ENCODE measurements at places on chromosomes 4 and X.

GRCh38 chr4:105148776-105149175 is 2.1 kb downstream of the TET2 start:
- no peaks in the 10 kb centered on the region for H3K27me3 ChIP-seq
- H3K27ac ChIP-seq, result no peak overlapping the region
- peaks cover 18% of the 10 kb centered on the region for H3K4me1 ChIP-seq
- H3K36me3 ChIP-seq, result no peaks in the 10 kb centered on the region

DNA sequence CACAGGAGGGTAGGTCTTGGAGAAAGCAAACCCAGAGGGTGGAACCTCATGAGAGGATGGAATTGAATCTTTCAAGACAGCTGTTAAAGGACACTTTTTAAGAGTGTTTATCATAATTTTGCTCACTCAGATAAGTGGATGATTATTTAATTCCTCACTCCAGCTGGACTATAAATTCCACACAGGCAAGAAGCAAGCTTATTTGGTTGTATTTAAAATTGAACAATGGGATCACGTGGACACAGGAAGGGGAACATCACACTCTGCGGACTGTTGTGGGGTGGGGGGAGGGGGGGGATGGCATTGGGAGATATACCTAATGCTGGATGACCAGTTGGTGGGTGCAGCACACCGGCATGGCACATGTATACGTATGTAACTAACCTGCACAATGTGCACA is 116.3 kb downstream of the DHRSX start:
- no peak overlapping the region for H3K4me3 ChIP-seq
- H3K27ac ChIP-seq, result no peak overlapping the region
- H3K36me3 ChIP-seq, result no peaks in the 10 kb centered on the region

- H3K36me3 ChIP-seq, result no peaks in the 10 kb centered on the region
- no peak overlapping the region for H3K27ac ChIP-seq
- no peak overlapping the region for H3K4me3 ChIP-seq
- DNase-seq, result no peak
- no peaks in the 10 kb centered on the region for H3K27me3 ChIP-seq
- H3K4me1 ChIP-seq, result no peaks in the 10 kb centered on the region
Measured at GRCh38 chrX:33128048-33128805, 83.1 kb downstream of the DMD start.

GRCh38 chrX:9164086-9164485 is 130.2 kb upstream of the FAM9B start:
- no peak overlapping the region for H3K27ac ChIP-seq
- no peak for DNase-seq
- H3K36me3 ChIP-seq, result no peaks in the 10 kb centered on the region
- H3K27me3 ChIP-seq, result no peaks in the 10 kb centered on the region
- no peaks in the 10 kb centered on the region for H3K4me1 ChIP-seq

DNA sequence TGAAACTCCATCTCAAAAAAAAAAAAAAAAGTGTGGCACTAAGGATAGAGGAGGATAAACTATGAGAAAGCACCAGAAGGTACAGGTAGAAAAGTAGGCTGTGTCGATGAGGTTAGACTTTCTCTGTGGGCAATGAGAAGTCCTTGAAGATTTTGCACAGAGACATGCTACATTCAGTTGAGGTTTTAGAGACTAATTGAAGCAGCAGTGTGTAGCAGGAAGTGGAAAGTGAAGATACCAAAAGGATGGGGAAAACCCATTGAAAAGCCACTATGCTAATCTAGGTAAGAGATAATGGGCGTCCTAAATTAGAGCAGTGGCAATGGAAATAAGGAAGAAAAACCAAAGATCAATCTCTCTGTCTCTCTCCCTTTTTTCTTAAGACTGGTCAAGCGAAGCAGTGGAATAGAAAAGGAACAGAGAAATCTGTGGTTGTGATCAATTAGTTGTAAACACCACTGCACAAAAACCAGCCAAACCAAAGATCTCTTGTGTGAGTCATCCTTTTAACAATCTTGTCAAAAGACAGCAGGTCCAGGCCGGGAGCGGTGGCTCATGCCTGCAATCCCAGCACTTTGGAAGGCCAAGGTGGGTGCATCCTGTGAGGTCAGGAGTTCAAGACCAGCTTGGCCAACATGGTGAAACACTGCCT is 3.5 kb downstream of the SPINK2 start:
- no peaks in the 10 kb centered on the region for H3K36me3 ChIP-seq
- H3K4me1 ChIP-seq, result no peaks in the 10 kb centered on the region
- H3K27me3 ChIP-seq, result no peaks in the 10 kb centered on the region

DNA sequence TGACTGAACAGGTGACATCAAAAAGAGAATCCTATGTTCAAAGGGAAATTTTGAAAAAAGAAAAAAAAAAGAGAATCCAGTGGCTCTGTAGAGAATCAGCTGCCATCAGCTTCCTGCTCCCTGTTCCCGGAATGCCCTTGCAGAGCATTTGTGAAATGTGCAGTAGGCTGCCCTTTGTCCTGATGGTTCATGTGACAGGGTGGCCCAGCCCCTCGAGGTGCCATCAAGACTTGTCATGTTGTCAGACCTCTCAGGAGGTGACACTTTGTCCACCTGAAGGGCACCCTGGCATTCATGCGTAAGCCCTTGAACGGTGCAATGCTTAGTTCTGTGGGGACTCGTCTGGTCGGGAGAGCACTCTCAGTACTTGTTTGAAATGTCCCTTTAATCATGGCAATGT is 71.4 kb downstream of the CLDN34 start:
- DNase-seq, result no peak
- no peaks in the 10 kb centered on the region for H3K27me3 ChIP-seq
- peaks cover 7% of the 10 kb centered on the region for H3K4me1 ChIP-seq
- no peaks in the 10 kb centered on the region for H3K36me3 ChIP-seq
- no peak overlapping the region for H3K4me3 ChIP-seq
- no peak overlapping the region for H3K27ac ChIP-seq

GRCh38 chr4:130486186-130486585 is 1390.2 kb downstream of the C4orf33 start:
- H3K4me3 ChIP-seq, result no peak overlapping the region
- H3K36me3 ChIP-seq, result no peaks in the 10 kb centered on the region
- no peak for DNase-seq
- no peak overlapping the region for H3K27ac ChIP-seq
- H3K4me1 ChIP-seq, result no peaks in the 10 kb centered on the region
- H3K27me3 ChIP-seq, result no peaks in the 10 kb centered on the region

GRCh38 chr4:52059372-52059771 is 8.3 kb downstream of the SPATA18 start:
- no peak overlapping the region for H3K4me3 ChIP-seq
- no peak for DNase-seq
- H3K27me3 ChIP-seq, result no peaks in the 10 kb centered on the region
- no peaks in the 10 kb centered on the region for H3K4me1 ChIP-seq
- no peaks in the 10 kb centered on the region for H3K36me3 ChIP-seq
- H3K27ac ChIP-seq, result no peak overlapping the region

DNA sequence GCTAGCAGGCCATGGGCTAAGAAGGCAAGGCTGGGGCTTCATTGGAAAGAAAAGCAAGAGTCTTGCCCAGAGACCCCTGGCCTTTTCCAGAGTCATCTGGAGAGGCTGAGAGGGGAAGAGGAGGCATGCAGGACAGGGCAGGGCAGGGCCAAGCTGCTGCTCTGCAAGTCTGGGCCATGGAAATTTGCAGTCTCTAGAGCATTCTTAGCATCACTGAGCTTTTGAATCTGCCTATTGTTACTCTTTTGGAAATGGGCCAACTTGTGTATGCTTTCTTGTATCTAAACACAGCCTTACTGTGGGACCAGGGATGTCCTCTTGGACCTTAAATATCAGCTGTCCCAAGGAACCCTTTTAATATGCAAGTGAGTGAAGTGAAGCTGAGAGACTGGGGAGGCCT is 560.5 kb downstream of the MID1IP1 start:
- no peak overlapping the region for H3K27ac ChIP-seq
- H3K36me3 ChIP-seq, result no peaks in the 10 kb centered on the region
- H3K4me3 ChIP-seq, result no peak overlapping the region

DNA sequence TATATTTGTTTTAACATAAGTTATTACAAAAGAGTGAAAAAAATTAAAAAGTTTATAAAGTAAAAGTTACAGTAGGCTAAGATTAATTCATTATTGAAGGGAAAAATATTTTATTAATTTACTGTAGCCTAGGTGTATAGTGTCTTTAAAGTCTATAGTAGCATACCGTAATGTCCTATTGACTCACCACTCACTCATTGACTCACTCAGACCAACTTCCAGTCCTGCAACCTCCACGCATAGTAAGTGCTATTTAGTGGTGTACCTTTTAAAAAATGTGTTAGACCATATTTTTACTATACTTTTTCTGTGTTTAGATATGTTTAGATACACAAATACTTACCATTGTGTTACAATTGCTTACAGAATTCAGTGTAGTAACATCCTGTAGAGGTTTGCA is 841.1 kb downstream of the CENPC start:
- H3K4me1 ChIP-seq, result no peaks in the 10 kb centered on the region
- no peak overlapping the region for H3K4me3 ChIP-seq
- H3K27me3 ChIP-seq, result no peaks in the 10 kb centered on the region
- H3K27ac ChIP-seq, result no peak overlapping the region

GRCh38 chrX:110308220-110308619 is 9.7 kb downstream of the AMMECR1 start:
- no peaks in the 10 kb centered on the region for H3K36me3 ChIP-seq
- DNase-seq, result no peak
- no peak overlapping the region for H3K4me3 ChIP-seq
- no peaks in the 10 kb centered on the region for H3K27me3 ChIP-seq
- H3K4me1 ChIP-seq, result no peaks in the 10 kb centered on the region
- no peak overlapping the region for H3K27ac ChIP-seq

DNA sequence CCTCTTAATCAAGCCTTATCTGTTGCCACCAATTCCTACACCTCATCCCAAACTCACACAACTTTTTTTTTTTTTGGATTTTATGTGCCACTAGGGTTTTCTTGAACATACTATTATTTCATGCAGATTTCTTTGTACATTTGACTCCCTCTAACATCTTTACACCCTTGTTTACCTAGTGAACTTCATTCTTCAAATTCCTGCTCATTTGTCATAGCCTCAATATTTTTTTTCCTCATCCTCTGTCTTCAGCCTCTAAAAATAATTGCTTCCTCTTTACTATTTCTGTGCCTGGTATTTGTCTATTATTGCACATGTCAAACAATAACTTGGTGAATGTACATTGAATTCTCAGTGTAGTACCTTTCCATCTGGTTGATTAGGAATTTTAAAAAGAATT is 22.0 kb downstream of the NBDY start:
- no peak overlapping the region for H3K27ac ChIP-seq
- H3K4me3 ChIP-seq, result no peak overlapping the region

DNA sequence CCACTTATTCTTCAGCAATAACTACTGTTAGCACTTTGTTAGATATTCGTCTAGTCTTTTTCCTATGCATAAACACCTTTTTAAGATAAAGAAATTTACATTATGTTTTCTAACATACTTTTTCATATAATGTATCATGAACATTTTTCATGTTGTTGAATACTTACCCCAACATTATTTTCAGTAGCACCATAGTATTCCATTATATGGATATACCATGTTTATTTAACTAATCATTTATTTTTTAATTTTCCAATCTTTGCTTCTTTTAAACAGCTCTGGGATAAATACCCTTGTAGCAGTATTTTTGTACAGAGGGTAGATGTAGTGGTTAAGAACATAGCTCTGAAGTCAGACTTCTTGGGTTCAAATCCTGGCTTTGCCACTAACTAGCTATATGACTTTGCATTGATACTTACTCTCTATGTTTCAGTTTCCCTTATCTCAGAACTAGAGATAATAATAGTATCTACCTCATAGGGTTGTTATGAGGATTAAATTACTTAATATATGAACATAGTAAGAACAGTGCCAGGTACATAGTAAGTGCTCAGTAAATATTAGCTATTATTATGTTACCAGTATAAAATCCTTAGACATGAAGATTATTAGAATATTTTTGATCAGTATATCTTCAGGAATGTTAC is 11.3 kb downstream of the EXOC1 start:
- H3K36me3 ChIP-seq, result peaks cover 16% of the 10 kb centered on the region
- H3K4me3 ChIP-seq, result no peak overlapping the region
- no peak overlapping the region for H3K27ac ChIP-seq
- no peaks in the 10 kb centered on the region for H3K27me3 ChIP-seq

GRCh38 chr4:165826166-165826565 is 46.9 kb upstream of the TLL1 start:
- DNase-seq, result no peak
- H3K27ac ChIP-seq, result no peak overlapping the region
- H3K4me1 ChIP-seq, result no peaks in the 10 kb centered on the region
- H3K27me3 ChIP-seq, result no peaks in the 10 kb centered on the region

GRCh38 chrX:27889878-27890277 is 82.1 kb downstream of the MAGEB10 start:
- H3K4me1 ChIP-seq, result no peaks in the 10 kb centered on the region
- no peak overlapping the region for H3K27ac ChIP-seq
- no peaks in the 10 kb centered on the region for H3K36me3 ChIP-seq
- H3K27me3 ChIP-seq, result no peaks in the 10 kb centered on the region

- no peak overlapping the region for H3K27ac ChIP-seq
- H3K4me1 ChIP-seq, result peaks cover 13% of the 10 kb centered on the region
- H3K27me3 ChIP-seq, result no peaks in the 10 kb centered on the region
- H3K36me3 ChIP-seq, result no peaks in the 10 kb centered on the region
- H3K4me3 ChIP-seq, result no peak overlapping the region
- DNase-seq, result no peak
Measured at GRCh38 chrX:9789555-9789954, 3.3 kb downstream of the SHROOM2 start.

GRCh38 chr4:107814758-107815157 is 10.0 kb upstream of the SGMS2 start:
- DNase-seq, result no peak
- no peaks in the 10 kb centered on the region for H3K27me3 ChIP-seq
- H3K4me3 ChIP-seq, result no peak overlapping the region
- H3K36me3 ChIP-seq, result no peaks in the 10 kb centered on the region
- no peaks in the 10 kb centered on the region for H3K4me1 ChIP-seq

All from thyroid gland (tissue), 4 donors.